ENCODE measurements at places on chromosomes 13 and 19. TPM values are rescaled to one million over a fixed set of nuclear protein-coding genes. Genes with fewer than 3 reads are reported as not detected.

Gene PBX4
- 49.4 TPM for total RNA-seq

Gene OR7G1
- not detected for total RNA-seq

Gene ZNF547
- total RNA-seq: 7.4 TPM

Gene ANKRD24
- total RNA-seq: 2.2 TPM

Gene LILRA1
- not detected for total RNA-seq

Gene WIZ
- total RNA-seq: 30.3 TPM

Gene SMIM44
- total RNA-seq: not detected

Gene GPC5
- total RNA-seq: not detected

Gene ZNF549
- total RNA-seq: 25.5 TPM

Gene SLC25A23
- 24.5 TPM for total RNA-seq

Gene ZIK1
- 23.9 TPM for total RNA-seq

Gene SYCN
- total RNA-seq: not detected

Gene PRRG2
- 2.4 TPM for total RNA-seq

Gene CEACAM1
- 1.3 TPM for total RNA-seq

Gene MIDN
- 31.2 TPM for total RNA-seq

Gene PROZ
- total RNA-seq: not detected

Gene CD209
- total RNA-seq: 0.11 TPM

Gene RFPL4AL1
- not detected for total RNA-seq

Gene ATP4A
- total RNA-seq: not detected

Gene GJB2
- total RNA-seq: not detected

Gene EPSTI1
- 11.4 TPM for total RNA-seq

Gene NKPD1
- 0.85 TPM for total RNA-seq

Gene PRTN3
- total RNA-seq: not detected

Gene SOX1
- total RNA-seq: not detected
